ENCODE measurements at places on chromosomes 1 and 21. TPM values are rescaled to one million over a fixed set of nuclear protein-coding genes. Genes with fewer than 3 reads are reported as not detected.

TMPRSS3 gene
- total RNA-seq = 0.44 TPM

SMCP gene
- not detected for total RNA-seq

DNA sequence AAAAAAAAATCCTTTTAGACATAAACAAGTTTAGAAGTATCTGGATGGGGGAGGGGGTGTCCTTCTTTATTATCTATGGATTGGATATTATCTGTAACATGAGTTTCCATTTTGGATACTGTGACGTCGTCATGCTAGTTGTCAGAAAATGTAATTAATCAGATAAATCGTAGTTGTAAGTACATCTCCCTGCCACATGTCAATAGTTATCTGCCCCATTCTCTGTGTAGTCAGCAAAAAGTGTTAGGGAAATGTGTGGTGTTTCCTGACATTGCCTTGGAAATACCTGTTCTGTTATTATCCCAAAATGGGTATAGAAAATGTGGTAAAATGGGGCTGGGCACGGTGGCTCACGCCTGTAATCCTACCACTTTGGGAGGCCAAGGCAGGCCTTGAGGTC is 24.6 kb upstream of the SDE2 start:
- no peaks in the 10 kb centered on the region for H3K27me3 ChIP-seq
- H3K36me3 ChIP-seq = no peaks in the 10 kb centered on the region
- no peaks in the 10 kb centered on the region for H3K4me1 ChIP-seq
- DNase-seq = no peak
- H3K27ac ChIP-seq = no peak overlapping the region
- H3K4me3 ChIP-seq = no peak overlapping the region

GRCh38 chr1:202268032-202268431 is 73.7 kb downstream of the UBE2T start:
- H3K4me1 ChIP-seq = no peaks in the 10 kb centered on the region
- DNase-seq = peak; percentile 26
- H3K27ac ChIP-seq = no peak overlapping the region

DNA sequence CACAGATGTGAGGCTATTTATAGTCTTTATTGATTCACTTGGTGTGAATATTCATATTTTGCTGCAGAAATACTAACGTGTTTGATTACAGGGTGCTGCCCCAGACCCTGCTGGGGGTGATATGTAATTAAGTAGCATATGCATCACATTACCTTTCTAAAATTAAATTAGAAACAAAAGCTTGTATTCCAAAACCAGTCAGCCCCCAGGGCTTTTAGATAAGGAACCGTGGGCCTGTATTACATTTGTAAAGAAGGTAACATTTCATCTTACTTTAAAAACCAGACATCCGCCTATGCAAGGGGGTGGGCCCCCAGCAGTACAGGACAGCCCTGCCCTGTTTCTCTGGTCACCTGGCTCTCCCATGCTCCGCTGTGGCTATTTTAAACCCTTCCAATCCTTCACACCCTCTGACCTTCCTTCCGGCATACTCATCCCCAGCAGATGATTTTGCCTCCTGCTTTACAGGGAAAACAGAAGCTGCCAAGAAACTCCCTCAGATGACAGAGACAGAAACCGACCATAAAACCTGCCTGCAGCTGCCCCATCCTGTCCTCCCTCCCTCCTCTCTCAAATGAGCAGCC is 22.0 kb upstream of the KCNC4 start:
- no peaks in the 10 kb centered on the region for H3K36me3 ChIP-seq
- no peak overlapping the region for H3K4me3 ChIP-seq
- H3K4me1 ChIP-seq = no peaks in the 10 kb centered on the region
- H3K27me3 ChIP-seq = no peaks in the 10 kb centered on the region

GRCh38 chr1:203475012-203475981 is at the start of gene PRELP:
Gene PRELP, plus strand, starts transcription at chr1:203475806. Its CDS starts 7,379 bp downstream, at chr1:203483185.
- H3K4me1 ChIP-seq = peaks cover 3% of the 10 kb centered on the region
- no peaks in the 10 kb centered on the region for H3K36me3 ChIP-seq
- H3K27ac ChIP-seq = no peak within 1 kb of the TSS
- H3K27me3 ChIP-seq = no peaks in the 10 kb centered on the region
- peak within 1 kb of the TSS; percentile 60 for H3K4me3 ChIP-seq

PYGO2 gene
- 38.7 TPM for total RNA-seq

PADI2 gene
- total RNA-seq = 3.0 TPM

DNA sequence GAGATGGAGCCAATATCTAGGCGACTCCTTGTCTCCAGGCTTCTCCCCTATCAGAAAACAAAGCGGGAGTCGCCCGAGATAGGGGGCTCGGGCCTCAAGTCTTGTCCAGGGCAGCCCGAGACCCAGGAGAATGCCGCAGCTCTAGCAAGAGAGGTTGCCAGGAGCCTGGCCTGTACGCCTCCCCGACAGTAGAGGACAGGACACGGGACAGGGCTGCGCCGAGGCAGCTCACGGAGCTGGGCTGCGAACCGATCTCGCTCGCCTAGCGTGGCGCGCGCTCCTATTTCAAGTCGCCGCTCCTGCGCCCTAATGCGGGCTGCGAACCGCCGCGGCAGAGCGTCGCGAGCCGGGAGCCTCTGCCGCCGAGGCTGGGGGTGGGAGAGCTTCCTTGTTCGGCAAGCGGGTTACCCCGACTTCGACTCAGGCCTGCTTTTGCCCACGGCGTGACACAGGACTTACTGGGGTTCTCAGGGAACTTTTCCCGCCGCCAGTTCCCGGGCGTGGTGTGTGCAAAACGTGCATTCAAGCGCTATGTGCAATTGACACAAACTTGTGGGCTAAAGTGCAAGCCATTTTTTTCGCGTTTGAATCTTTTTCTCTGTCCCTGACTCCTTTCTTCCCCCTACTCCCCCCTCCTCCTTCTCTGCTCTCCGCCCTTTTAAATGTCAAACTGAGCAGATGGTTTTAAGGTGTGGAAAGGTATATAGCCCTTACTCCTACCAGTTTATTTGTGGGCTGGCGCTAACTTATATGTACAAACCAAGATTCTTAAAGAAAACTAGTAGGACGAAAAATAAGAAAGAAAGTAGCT is 2.4 kb upstream of the PROX1 start:
- H3K4me3 ChIP-seq = peak overlapping the region; percentile 92
- H3K36me3 ChIP-seq = no peaks in the 10 kb centered on the region
- peaks cover 65% of the 10 kb centered on the region for H3K27me3 ChIP-seq
- H3K27ac ChIP-seq = no peak overlapping the region

DNA sequence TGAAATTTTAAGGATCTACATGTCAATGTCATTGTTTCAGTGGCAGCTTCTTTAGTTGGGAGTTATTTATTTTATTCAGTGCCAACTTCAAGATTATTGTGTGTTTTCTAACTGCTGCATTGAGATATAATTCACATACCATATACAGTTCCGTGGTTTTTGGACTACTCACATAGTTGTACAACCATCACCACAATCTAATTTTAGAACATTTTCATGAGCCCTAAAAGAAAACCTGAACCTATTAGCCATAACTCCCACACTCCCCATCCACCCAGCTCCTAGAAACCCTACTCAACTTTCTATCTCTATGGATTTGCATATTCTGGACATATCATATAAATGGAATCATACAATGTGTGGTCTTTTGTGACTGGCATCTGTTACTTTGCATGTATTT is 220.0 kb downstream of the LRRC40 start:
- no peak overlapping the region for H3K4me3 ChIP-seq
- H3K27me3 ChIP-seq = no peaks in the 10 kb centered on the region
- H3K36me3 ChIP-seq = no peaks in the 10 kb centered on the region
- DNase-seq = no peak
- H3K4me1 ChIP-seq = no peaks in the 10 kb centered on the region

- no peak overlapping the region for H3K27ac ChIP-seq
- no peak for DNase-seq
- no peaks in the 10 kb centered on the region for H3K27me3 ChIP-seq
- no peak overlapping the region for H3K4me3 ChIP-seq
- peaks cover 24% of the 10 kb centered on the region for H3K36me3 ChIP-seq
Measured at GRCh38 chr21:31132574-31133242, 94.4 kb upstream of the KRTAP19-8 start.

DNA sequence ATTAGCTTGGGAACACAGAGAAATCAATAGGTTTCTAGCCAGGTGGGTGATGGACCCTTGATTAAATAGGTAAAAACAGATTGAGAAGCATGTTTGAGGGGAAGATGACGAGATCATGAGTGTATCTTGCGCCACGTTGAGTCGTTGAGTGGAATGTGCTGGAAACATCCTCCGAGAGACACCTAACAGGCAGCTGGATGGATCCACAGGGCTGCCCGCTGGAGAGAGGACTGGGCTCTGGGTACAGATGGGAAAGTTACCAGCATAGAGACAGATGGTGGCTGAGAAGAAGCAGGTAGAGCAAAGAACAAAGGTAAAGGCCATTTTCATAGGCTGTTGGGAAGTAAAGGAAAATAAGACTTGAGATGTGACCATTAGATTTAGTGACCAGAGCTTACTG is 15.6 kb downstream of the BATF3 start:
- no peak overlapping the region for H3K27ac ChIP-seq
- no peak overlapping the region for H3K4me3 ChIP-seq
- DNase-seq = peak; percentile 15
- H3K36me3 ChIP-seq = no peaks in the 10 kb centered on the region
- peaks cover 6% of the 10 kb centered on the region for H3K4me1 ChIP-seq
- no peaks in the 10 kb centered on the region for H3K27me3 ChIP-seq

- no peak overlapping the region for H3K4me3 ChIP-seq
- no peaks in the 10 kb centered on the region for H3K36me3 ChIP-seq
- H3K4me1 ChIP-seq = peaks cover 31% of the 10 kb centered on the region
- H3K27ac ChIP-seq = no peak overlapping the region
Measured at GRCh38 chr1:43834280-43835081, 99.1 kb upstream of the ARTN start.

GRCh38 chr1:172656576-172656975 is 2.3 kb upstream of the FASLG start:
- no peak overlapping the region for H3K27ac ChIP-seq
- no peaks in the 10 kb centered on the region for H3K27me3 ChIP-seq
- no peak overlapping the region for H3K4me3 ChIP-seq
- no peaks in the 10 kb centered on the region for H3K4me1 ChIP-seq
- no peak for DNase-seq

GRCh38 chr1:182261655-182262054 is 129.9 kb downstream of the GLUL start:
- no peaks in the 10 kb centered on the region for H3K36me3 ChIP-seq
- H3K27ac ChIP-seq = no peak overlapping the region
- H3K4me1 ChIP-seq = no peaks in the 10 kb centered on the region
- DNase-seq = no peak

GRCh38 chr1:109357616-109358015 is 40.1 kb downstream of the SORT1 start:
- no peaks in the 10 kb centered on the region for H3K4me1 ChIP-seq
- DNase-seq = no peak
- no peak overlapping the region for H3K27ac ChIP-seq
- no peaks in the 10 kb centered on the region for H3K27me3 ChIP-seq
- H3K4me3 ChIP-seq = no peak overlapping the region

OPRD1 gene
- total RNA-seq = 1.8 TPM

SLC6A9 gene
- 30.1 TPM for total RNA-seq

GRCh38 chr1:245807306-245807705 is 652.5 kb downstream of the KIF26B start:
- no peaks in the 10 kb centered on the region for H3K4me1 ChIP-seq
- no peak overlapping the region for H3K4me3 ChIP-seq
- no peaks in the 10 kb centered on the region for H3K27me3 ChIP-seq
- no peaks in the 10 kb centered on the region for H3K36me3 ChIP-seq

DNA sequence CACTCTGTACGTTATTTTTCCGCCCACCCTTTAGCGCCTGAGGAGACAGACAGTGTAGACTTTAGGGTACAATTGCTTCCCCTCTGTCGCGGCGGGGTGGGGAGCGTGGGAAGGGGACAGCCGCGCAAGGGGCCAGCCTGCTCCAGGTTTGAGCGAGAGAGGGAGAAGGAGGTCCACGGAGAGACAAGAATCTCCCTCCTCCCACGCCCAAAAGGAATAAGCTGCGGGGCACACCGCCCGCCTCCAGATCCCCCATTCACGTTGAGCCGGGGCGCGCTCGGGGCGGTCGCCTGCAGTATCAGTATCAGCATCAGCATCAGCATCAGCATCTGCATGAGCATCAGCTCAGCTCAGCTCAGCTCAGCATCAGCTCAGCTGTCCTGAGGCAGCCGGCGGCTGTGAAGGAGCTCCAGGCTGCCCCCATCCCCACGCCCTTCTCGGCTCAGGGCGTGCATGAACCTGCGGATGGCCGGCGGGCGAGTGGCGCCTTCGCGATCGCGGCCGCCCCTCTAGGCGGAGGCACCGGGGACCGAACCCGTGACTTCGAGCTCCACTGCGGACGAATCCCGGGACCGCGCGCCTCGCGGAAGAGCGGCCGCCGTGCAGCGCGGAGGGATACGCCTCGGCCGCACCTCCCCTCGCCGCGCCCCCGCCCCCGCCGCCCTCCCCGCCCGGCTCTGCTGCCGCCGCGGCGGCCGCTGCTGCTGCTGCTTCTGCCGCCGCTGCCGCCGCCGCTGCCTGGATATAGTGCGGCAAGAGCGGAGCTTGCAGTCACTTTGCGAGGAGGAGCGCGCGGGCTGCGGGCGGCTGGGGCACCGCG is at the start of gene NCAM2:
TSS of gene NCAM2 (plus strand) at position 774 of the 820 bp plus-strand sequence.
- no peak within 1 kb of the TSS for H3K27ac ChIP-seq
- peak within 1 kb of the TSS; percentile 88 for H3K4me3 ChIP-seq
- H3K4me1 ChIP-seq = 0 out of 2 replicates have a peak, but pooled peaks cover 2% of the 10 kb centered on the region
- H3K36me3 ChIP-seq = no peaks in the 10 kb centered on the region

ADORA1 gene
- 1.3 TPM for total RNA-seq

DNA sequence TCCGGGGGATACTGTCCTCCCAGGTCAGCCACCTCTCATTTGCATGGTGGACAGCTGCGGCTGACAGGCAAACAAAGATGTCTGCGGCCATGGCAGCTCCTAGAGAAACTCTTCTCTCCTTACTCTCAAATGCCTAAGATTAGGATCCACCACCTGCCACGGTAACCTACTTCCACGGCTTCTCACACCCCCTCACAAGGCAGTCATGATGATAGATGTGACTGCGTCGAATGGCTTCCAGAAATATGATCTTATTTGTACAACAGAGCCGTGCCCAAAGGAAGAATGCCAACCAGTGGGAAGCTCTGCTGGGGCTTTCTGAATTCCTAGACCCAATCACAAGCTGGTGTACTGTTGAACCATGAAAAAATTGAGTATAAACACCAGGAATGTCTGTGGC is 73.4 kb downstream of the BACE2 start:
- H3K27ac ChIP-seq = no peak overlapping the region
- DNase-seq = no peak
- no peaks in the 10 kb centered on the region for H3K27me3 ChIP-seq
- H3K36me3 ChIP-seq = no peaks in the 10 kb centered on the region

DNA sequence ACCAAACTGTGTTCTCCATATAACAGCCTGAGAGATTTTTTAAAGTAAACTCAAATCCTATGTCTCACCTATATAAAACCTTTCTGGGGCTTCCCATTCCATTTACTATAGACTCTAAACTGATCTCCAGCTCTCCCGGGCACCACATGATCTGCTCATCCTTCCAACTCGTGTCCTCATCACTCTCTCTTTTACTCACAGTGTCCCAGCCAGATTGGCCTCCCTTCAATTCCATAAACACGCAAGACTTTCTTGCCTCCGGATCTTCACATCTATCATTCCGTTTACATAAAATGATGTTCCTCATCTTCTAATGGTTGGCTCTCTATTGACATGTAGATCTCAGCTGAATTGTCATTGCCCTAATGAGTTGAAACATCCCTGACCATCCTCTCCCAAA is 59.4 kb downstream of the ZNF697 start:
- no peaks in the 10 kb centered on the region for H3K27me3 ChIP-seq
- H3K36me3 ChIP-seq = no peaks in the 10 kb centered on the region

- no peaks in the 10 kb centered on the region for H3K27me3 ChIP-seq
- H3K27ac ChIP-seq = no peak overlapping the region
- H3K4me1 ChIP-seq = no peaks in the 10 kb centered on the region
- no peaks in the 10 kb centered on the region for H3K36me3 ChIP-seq
Measured at GRCh38 chr1:216793973-216794372, 70.7 kb upstream of the ESRRG start.

SEC22B gene
- total RNA-seq = 13.9 TPM

MAGOH gene
- total RNA-seq = 82.7 TPM

WNT2B gene
- total RNA-seq = 0.66 TPM

All from H9 (cell line).